ENCODE measurements at places on chromosomes 12 and 14. TPM values are rescaled to one million over a fixed set of nuclear protein-coding genes. Genes with fewer than 3 reads are reported as not detected.

The MMP17 gene
- total RNA-seq: not detected

DNA sequence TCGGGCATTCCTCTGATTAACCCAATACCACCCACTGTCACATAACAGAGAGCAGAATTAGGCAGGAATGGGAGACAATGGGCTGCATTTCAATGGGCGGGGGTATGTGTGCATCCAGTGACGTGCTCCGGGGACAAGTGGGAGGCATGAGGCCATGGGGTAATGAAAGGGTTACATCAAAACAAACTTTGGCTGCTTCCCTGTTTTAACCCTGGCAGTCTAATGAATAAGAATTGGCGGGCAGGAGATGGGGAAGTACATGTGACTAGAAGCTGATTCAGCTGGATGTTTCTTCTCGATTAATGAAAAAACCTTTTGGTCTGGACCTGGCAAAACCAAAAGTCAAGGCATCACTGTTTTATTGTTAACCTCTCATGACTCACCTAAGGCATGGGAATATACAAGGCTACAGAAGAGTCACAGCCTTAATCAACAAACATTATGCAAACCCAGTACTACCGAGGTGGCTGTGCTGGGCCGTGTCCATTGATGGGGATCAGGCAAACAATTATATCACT, 44.2 kb downstream of the SOCS2 start:
- no peak overlapping the region for H3K27ac ChIP-seq
- H3K4me1 ChIP-seq: no peaks in the 10 kb centered on the region
- H3K27me3 ChIP-seq: no peaks in the 10 kb centered on the region
- H3K36me3 ChIP-seq: no peaks in the 10 kb centered on the region
- DNase-seq: no peak

The COL2A1 gene
- 2.2 TPM for total RNA-seq

The AQP2 gene
- total RNA-seq: not detected

The TAS2R30 gene
- total RNA-seq: 21.7 TPM

DNA sequence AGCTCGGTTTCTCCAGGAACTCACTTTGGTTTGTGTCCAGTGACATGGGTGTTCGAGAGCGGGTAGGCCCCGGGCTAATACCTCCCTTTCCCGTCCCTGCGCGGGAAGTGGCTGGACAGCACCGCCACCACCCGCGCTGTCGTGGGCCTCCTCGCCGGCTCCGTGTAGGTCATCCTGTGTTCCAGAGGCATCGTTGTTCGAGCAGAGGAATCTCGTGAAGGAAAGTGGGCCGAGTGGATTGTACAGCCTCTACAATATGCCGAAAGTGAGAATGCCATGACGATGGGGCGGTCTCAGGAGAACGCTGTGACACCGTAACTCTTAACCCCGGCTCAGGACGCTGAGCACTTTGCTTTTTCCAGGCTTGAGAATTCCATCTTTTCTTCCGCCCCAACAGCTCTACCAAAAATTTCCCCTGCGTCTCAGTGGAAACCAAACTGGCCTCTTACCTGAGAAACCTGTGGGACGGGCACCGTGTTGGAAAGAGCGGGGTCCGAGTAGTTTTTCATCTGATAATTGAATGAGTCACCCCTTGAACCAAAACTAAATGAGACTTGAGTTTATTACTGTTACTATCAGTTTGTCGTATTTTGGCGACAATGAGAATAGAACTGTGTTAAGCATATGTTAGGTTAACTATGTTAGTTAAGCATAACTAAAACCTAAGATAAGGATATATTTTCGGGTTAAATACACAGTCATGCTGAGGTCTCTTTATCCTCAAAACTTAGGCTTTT, 510 bp downstream of the EIF2S1 start:
- DNase-seq: no peak
- peaks cover 31% of the 10 kb centered on the region for H3K4me1 ChIP-seq
- H3K27ac ChIP-seq: peak overlapping the region; percentile 95

The KRT72 gene
- not detected for total RNA-seq

The SMOC1 gene
- total RNA-seq: 2.8 TPM

GRCh38 chr14:34180434-34180833, 229.6 kb upstream of the EGLN3 start:
- no peaks in the 10 kb centered on the region for H3K36me3 ChIP-seq
- peaks cover 20% of the 10 kb centered on the region for H3K4me1 ChIP-seq
- no peaks in the 10 kb centered on the region for H3K27me3 ChIP-seq
- no peak overlapping the region for H3K4me3 ChIP-seq

DNA sequence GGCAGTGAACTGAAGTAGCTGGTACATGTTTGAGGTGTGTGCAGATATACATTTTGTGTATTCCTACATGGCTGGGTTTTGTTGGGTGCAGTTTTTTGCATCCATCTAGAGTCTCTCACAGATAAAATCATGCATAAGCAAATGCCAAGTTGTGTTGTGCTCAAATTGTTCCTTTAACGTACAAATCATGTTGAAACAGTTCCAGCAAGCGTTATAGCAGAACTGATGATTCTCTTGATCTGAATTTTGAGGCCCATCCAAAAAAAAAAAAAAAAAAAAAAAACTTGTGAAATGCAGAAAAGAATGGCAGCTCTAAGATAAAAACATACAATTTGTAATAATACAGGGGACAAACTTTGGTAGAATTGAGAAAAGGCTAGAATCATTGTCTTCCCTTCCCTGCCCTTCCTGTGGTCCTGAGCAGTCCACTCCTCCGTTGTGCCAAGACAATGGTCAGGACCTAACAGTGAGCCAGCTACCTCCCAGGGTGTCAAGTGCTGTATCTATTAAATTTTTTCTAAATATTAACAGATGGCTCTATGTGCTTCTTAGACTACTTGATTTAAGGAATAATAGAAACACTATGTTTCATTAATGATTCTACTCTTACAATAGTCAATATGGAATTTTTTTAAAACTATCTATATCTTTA, 122.1 kb downstream of the PLEKHA5 start:
- H3K27ac ChIP-seq: no peak overlapping the region
- no peaks in the 10 kb centered on the region for H3K27me3 ChIP-seq
- no peaks in the 10 kb centered on the region for H3K4me1 ChIP-seq
- no peaks in the 10 kb centered on the region for H3K36me3 ChIP-seq

DNA sequence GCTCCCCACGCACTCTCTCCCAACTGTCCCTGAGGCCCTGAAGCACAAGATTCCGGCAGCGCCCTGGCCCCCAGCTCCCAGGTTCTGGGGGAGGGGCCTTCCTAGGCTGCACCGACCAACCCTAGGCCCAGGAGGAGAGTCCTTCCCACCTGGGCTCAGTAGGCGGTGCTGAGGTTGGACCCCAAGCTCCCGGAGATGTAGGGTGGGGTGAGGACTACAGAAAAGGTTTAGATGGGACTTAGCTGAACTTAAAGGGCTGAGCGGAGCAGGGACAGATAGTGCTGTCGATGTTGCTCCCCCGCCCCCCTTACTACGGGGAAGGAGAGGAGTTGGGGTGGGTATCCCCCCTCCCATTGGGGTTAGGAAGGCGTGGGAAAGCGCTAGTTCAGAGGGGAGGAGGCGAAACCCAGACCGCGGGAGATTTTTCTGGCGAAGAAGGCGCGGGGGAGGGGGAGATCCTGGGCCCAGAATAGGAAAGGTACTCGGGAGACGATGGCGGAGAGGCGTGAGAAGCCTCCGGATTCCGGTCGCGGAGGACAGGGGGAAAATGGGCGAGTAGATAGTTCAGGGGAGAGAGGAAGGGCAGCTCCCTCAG, 4.2 kb upstream of the BAZ2A start:
- peak overlapping the region; percentile 85 for H3K4me3 ChIP-seq
- H3K4me1 ChIP-seq: peaks cover 71% of the 10 kb centered on the region
- peak; percentile 77 for DNase-seq
- peak overlapping the region; percentile 95 for H3K27ac ChIP-seq

GRCh38 chr12:88952562-88952942, 372.3 kb upstream of the KITLG start:
- no peaks in the 10 kb centered on the region for H3K4me1 ChIP-seq
- H3K4me3 ChIP-seq: no peak overlapping the region
- H3K27me3 ChIP-seq: no peaks in the 10 kb centered on the region
- H3K27ac ChIP-seq: no peak overlapping the region
- peak; percentile 16 for DNase-seq

DNA sequence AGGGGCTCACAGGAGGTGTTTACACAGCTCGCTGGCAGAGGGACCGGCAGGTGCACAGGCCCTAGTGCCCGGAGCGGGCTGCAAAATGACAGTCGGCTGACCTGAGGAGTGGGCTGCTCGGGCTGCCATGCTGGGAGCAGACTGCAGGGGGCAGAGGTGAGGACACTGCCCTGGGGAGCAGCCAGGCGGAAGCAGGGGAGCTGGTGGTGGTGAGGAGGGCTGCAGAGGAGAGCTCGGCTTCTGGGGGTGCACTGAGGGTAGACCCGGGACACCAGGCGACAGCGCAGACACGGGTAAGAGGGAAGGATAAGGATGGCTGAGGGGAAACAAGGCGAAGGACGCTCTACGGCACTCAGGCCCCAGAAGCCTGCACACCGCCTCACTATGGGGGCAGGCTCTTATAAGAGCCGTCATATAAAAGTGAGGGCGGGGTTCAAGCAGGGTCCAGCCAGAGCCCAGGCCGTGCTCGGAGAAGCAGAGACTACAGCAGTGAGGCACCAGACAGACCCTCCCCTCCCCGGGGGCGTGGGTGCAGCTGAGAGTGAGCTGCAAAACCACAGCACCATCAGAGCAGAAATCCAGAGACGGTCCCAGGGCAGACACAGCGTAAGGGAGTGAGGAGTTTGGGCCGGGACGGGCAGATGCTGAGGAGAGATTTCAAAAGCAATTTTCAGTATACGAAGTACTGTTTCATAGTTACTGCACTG, 62.5 kb downstream of the CCDC88C start:
- no peak overlapping the region for H3K27ac ChIP-seq
- no peaks in the 10 kb centered on the region for H3K27me3 ChIP-seq
- peaks cover 20% of the 10 kb centered on the region for H3K36me3 ChIP-seq
- peaks cover 25% of the 10 kb centered on the region for H3K4me1 ChIP-seq
- H3K4me3 ChIP-seq: no peak overlapping the region

DNA sequence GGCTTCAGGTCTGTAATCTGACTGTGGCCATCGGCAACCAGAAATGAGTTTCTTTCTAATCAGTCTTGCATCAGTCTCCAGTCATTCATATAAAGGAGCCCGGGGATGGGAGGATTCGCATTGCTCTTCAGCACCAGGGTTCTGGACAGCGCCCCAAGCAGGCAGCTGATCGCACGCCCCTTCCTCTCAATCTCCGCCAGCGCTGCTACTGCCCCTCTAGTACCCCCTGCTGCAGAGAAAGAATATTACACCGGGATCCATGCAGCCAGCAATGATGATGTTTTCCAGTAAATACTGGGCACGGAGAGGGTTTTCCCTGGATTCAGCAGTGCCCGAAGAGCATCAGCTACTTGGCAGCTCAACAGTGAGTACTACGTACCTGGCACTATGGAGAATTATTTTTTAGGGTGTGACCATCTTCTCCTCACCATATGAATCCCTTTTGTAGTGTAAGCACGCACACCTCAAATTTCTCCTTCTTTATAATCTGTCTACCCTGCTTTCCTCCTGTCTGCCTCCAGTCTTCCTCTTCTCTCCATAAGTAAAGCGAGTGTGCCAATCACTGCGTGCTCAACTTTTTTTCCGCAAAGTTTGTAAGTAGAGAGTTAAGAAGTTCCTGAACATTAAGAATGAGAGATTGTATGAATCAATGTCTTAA, at the start of gene TPH2:
TPH2 (plus strand) TSS at position 118 of the 658 bp plus-strand sequence; CDS start at position 260, 142 bp downstream.
- peak; percentile 31 for DNase-seq
- peaks cover 6% of the 10 kb centered on the region for H3K4me1 ChIP-seq
- peaks cover 45% of the 10 kb centered on the region for H3K27me3 ChIP-seq
- no peak within 1 kb of the TSS for H3K4me3 ChIP-seq
- H3K27ac ChIP-seq: no peak within 1 kb of the TSS
- no peaks in the 10 kb centered on the region for H3K36me3 ChIP-seq

DNA sequence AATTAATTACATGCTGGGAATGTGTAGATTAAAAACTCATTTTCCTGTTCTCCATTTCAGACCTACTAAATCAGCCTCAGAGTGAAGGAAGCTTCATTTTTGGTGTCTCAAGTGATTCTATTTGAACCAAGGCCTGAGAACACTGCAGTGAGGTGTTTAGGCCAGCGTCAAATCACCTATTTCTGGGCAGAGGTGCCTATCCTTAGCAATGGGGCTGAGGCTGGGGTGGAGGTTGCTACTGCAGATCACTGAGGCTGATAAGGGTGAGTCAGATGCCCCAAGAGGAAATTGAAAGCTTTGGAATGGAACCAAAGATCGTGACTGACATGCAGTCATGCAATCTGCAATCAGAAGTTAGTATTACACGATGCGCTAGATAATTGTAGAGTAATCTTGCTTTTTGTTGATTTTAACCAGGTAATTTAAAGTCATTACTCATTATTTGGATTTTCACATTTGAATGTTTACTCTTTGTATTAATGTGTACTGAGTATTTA, 4.4 kb downstream of the TXNRD1 start:
- no peaks in the 10 kb centered on the region for H3K36me3 ChIP-seq
- H3K4me1 ChIP-seq: peaks cover 18% of the 10 kb centered on the region
- H3K27me3 ChIP-seq: no peaks in the 10 kb centered on the region
- peak overlapping the region; percentile 87 for H3K27ac ChIP-seq

DNA sequence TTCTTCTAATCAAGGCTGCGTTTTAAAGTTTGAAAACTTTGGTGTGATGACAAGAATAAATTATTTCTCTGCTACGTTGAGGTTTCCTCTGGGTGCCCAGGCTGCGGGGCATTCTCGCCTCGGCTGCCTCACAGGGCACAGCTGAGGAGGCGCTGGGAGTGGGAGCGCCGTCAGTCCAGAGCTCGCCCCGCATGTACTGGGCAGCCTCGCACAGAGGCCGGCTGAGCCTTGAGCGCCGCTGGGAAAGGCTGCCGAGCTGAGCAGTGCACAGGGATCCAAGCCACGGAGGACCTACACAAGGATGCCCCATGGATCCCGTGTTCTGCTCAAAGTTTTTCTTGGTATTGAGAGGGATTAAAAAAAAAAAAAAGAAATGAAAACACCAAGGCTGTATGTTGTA, 11.6 kb downstream of the RFX4 start:
- H3K36me3 ChIP-seq: no peaks in the 10 kb centered on the region
- H3K4me1 ChIP-seq: no peaks in the 10 kb centered on the region
- no peaks in the 10 kb centered on the region for H3K27me3 ChIP-seq

GRCh38 chr12:6122201-6122600, 2.3 kb downstream of the VWF start:
- DNase-seq: no peak
- H3K27me3 ChIP-seq: no peaks in the 10 kb centered on the region
- no peaks in the 10 kb centered on the region for H3K36me3 ChIP-seq
- peak overlapping the region; percentile 20 for H3K4me3 ChIP-seq
- peak overlapping the region; percentile 44 for H3K27ac ChIP-seq
- no peaks in the 10 kb centered on the region for H3K4me1 ChIP-seq

DNA sequence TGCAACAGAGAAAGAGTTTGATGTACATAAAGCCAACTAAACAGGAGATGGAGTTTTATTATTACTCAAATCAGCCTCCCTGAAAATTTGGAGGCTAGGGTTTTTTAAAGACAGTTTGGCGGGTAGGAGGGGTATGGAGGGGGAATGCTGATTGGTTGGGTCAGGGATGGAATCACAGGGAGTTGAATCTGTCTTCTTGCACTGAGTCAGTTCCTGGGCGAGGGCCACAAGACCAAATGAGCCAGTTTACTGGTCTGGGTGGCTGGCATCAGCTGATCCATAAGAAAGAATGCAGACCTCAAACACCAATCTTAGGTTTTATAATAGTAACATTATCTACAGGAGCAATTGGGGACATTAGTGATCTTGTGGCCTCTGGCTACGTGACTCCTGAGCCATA, 64.9 kb downstream of the RIN3 start:
- H3K4me1 ChIP-seq: no peaks in the 10 kb centered on the region
- peaks cover 18% of the 10 kb centered on the region for H3K36me3 ChIP-seq
- H3K4me3 ChIP-seq: no peak overlapping the region
- H3K27ac ChIP-seq: no peak overlapping the region
- no peak for DNase-seq
